Fibroblast of skin of right biceps (primary cell): ENCODE measurements at places on chromosomes 13 and 19.

DNA sequence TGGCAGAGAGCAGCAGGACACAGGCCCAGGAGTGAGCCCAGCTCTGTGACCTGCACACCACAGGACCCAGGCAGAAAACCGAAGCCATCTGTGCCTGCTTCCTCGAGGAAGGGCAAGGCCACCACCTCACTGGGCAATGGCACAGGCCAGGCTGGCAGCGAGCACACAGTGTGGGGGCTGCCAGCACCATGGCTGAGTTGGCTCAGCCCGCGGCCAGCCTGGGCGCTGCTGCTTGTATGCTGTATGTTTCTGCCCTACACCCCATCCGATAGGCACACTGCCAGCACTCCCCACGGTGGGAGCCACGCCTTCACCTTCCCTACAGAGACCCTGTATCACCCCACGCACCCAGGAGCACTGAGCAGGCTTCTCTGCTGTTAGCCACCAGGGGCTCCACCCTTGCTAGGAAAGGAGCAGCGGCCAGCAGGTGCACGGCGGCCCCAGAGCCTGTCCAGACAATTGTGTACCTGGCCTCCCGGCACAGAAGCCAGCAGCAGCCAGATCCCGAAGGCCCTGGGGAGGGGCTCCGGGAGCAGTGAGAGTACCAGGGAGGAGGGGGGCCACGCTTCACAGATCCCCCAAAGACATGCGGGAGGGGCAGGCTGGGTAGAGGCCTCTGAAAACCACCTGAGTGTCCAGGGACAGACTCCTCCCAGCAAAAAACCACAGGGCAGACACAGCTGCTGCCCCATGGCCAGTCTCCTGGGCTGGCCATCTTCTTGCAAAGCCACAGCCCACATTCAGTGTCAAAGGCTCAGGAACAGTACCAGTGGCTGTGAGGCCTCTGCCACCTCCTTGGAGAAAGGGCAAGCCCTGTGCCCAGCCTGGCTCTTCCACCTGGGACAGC lies 56.1 kb downstream of the MLLT1 start:
- DNase-seq = no peak

DNA sequence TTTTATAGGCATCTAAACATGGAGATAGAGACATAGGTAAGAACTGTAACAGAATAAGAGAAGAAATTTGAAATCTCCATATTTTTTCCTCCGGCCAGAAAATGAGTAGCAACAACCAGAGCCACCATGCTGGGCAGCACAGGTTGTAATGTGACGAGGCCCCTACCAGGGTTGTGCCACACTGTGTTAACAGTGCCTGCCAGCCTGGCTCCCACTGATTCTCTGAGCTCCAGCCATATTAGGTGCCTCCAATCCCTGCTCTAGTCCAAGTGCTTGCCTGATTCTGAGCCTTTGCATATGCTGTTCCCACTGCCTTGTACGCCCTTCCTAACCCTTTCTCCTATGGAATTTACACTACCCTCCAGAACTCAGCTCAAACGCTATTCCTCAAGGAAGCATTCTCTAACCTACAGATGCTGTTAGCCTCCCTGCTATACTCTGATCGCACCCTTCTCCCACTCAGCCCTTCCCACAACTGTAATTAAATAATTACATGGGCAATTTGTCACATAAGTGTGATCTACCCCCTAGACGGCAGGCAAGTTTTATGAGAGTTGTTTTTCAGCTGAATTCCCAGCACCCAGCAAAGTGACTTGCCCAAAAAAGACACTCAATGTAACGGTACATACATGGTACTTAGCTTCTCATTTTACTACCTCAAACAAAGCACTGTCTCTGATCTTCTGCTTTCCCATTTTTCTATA lies 37.6 kb upstream of the STARD13 start:
- no peak for DNase-seq

- no peak for DNase-seq
Measured at GRCh38 chr19:14394167-14394566, 12.9 kb downstream of the ADGRE5 start.

- DNase-seq = peak; percentile 33
Measured at GRCh38 chr13:42377640-42378382, 105.9 kb downstream of the AKAP11 start.

- no peak for DNase-seq
Measured at GRCh38 chr19:51295382-51296126, 15.9 kb upstream of the IGLON5 start.

GRCh38 chr19:13796301-13797057 lies 1.2 kb downstream of the ZSWIM4 start:
- peak; percentile 87 for DNase-seq

DNA sequence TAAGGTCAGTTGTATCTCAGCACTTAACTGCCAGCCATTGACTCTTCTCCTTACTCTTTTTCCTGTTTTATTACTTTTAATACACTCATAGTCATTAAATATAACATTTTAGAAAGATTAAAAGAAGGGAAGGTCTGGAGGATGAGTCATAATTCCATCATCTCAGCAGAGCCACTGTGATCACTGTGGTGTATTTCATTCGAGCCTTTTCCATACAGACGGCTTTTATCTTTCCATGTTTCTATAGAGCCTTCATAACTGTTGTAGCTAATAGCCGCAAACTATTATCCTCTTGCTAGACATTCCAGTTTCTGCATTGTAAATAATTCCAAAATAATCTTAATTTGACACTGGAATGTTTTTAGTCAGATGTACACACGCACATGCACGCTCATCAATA lies 4.7 kb upstream of the FLT1 start:
- peak; percentile 59 for DNase-seq

- DNase-seq = no peak
Measured at GRCh38 chr19:32651729-32652140, 23.2 kb downstream of the ANKRD27 start.

GRCh38 chr19:38839816-38840582 lies 8.4 kb upstream of the ECH1 start:
- no peak for DNase-seq

- DNase-seq = no peak
Measured at GRCh38 chr13:63414247-63414646, 1998.6 kb upstream of the PCDH20 start.

- DNase-seq = no peak
Measured at GRCh38 chr13:23778879-23779278, 110.3 kb downstream of the MIPEP start.

GRCh38 chr19:51637362-51637978 lies 7.3 kb upstream of the SIGLEC5 start:
- DNase-seq = no peak

DNA sequence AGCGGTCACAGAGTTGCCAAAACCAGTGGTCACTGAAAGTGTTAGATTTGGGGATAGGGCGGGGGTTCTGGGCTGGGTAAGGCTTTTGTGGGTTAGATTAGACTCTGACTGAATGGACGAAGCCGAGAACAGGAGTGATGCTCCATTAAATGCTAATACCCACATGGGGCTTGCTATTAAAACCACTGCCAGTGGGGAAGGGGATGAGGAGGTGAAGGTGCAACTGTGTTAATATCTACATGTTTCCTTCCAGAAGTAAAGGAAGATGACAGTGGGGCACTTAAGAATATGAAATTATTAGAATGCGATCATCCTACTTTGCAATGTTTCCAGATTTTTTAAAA lies 573 bp upstream of the ZNF614 start:
- no peak for DNase-seq

- no peak for DNase-seq
Measured at GRCh38 chr13:106701771-106702341, 133.9 kb upstream of the ARGLU1 start.

DNA sequence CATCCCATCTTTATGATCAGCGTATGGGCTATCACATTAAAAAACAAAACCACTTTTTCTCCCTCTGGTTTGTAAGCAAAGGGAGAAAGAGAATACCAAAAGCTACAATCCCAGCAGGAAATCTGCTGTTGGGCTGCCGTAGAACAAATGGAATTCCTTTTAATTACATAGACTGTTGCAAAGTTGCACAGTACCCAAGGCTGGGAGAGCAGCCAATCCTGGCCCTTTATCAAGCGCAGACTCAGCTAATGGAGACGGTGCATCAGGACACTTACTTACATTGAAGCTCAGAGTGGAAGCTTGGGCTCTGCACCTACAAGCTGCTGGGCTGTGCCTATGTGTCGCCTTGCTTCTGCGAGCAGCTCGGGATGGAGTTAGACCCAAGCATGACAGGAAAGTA lies 15.2 kb downstream of the CCNA1 start:
- no peak for DNase-seq

DNA sequence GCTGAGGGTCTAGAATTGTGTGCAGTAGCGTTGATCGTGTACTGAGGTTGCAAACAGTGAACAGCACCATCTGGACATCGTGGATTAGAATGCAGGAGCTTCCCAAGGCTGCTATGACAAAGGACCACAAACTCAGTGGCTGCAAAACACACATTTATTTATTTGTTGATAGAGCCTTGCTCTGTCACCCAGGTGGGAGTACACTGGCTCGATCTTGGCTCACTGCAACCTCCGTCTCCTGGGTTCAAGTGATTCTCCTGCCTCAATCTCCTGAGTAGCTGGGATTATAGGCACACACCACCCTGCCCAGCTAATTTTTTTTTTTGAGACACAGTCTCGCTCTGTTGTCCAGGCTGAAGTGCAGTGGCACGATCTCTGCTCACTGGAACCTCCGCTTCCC lies 2.3 kb upstream of the UHRF1 start:
- DNase-seq = no peak

DNA sequence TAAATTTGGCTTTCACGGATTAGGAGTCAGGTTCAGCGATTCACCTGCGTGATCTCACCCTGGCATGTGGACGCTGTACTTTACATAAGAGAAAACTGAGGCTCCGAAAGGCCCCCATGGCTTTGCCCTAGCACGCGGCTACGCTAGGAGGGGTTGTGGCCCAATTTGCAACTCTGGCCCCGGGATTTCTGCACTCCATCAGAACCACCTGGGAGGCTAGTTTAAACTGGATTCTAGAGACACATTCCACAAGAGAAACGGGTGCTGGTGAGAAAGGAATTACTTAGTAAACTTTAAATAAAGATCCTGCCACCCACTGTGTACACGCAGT lies 6.2 kb downstream of the BCL3 start:
- DNase-seq = no peak

GRCh38 chr13:97223711-97224541 lies 1.8 kb downstream of the MBNL2 start:
- DNase-seq = peak; percentile 95
